ENCODE measurements at places on chromosomes 12 and 14.

- no peak for DNase-seq
Measured at GRCh38 chr14:73452341-73453186, 5.8 kb downstream of the NUMB start.

DNA sequence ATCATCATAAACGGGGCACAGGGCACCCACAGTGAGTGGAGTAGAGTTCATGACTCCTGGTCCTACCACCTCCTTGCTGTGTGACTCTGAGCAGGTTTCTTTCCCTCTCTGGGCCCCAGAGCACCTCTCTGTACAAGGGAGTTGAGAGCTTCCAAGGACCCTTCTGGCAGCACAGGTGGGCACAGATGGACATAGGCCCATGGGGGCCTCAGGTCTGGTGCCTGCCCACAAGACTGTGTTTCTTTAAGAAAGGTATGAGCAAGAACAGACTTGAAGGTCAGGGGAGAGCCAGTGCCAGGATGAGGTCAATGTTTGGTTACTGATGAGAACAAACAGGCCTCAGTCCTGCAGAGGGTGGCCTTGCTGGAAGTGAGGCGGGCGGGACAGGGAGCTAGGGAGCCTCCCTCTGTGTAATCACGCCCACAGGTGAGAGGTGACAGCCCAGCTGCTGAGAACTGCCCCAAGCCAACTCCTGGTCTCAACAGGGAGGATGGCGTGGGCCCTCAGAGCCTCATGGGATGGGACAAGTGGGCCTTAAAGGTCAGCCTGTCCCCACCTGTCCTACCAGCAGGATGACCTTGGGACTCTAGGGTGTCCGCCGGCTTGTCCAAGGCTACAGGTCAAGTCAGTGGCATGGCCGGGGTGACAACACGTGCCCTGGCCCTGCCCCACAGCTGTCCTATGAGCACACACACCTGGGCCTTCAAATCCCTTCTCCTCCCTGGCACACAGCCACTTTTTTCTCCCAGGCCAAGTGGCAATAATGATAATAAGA lies 49.1 kb downstream of the CCDC85C start:
- no peak for DNase-seq

GRCh38 chr12:119936705-119937311 lies 52.2 kb upstream of the BICDL1 start:
- DNase-seq = no peak

- no peak for DNase-seq
Measured at GRCh38 chr14:96227428-96227827, 22.8 kb downstream of the BDKRB2 start.

- DNase-seq = no peak
Measured at GRCh38 chr14:24435998-24436354, 6.2 kb downstream of the KHNYN start.

GRCh38 chr12:92900941-92901340 lies 28.2 kb downstream of the EEA1 start:
- DNase-seq = no peak

DNA sequence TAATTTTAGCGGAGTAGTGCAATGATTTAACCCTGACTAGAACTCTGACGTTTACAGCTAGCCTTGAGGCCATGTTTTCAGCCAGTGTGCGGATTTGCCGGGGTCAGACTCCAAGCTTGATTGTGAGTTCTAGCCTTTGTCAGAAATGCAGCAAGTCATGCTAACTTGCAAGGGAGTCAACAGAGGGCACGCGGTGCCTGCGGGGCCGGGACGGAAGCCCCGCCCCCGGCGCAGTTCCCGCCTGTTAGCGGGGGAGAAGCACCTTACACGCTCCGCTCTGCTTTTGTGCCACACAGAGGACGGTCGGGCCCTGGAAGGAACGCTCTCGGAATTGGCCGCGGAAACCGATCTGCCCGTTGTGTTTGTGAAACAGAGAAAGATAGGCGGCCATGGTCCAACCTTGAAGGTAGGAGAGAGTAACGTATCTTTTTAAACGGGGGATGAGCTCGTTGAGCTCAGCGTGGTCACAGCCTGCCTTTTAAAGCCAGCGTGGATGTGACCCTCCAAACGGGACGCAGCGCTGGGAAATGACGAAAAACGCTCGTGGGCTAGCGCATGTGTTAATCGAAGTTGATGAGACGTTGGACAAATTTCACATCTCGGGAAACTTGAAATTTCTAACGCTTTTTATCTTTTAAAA lies 14.8 kb upstream of the EID3 start:
- peak; percentile 82 for DNase-seq

DNA sequence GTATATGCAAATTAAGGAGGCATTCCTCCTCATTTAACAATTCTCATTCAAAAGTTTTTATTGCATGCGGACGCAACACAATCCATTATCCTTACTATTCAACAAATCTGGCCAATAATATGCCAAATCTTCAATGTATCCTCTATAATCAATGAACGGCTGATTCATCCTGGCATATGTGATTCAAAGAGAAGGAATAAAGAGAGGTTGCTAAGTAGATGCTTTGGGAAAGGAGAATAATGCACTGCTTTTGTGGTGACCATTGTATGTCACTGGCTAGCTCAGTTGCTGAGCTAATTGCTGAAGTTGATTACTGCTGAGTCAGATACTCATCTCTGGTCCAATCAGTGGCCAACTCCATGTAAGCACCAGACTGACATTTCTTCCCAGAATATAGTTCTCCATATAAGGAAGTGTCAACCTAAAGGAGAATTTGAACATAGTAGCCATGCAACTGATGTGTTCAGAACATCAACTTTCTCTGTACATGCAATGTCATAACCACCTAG lies 148.0 kb downstream of the PDZRN4 start:
- no peak for DNase-seq

DNA sequence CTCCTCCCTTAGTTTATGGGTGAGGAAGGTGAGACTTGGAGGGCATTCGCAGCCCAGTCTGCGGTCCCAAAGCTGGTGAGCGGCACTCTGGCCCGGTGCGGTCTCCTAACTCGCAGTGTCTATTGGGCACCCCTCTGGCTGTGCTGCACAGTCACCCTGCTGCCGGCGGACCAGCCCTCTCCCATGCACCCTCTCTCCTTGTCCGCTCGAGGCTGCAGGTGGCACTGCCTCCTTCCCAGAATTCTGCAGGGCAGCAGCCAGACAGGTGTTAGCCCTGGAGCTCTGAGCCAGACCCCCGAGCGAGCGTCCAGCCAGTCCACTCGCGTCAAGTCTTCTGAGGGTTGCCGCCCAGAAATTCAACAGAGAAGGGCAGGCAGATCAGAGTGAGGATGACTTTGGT lies 56.8 kb upstream of the DYNC1H1 start:
- no peak for DNase-seq

- no peak for DNase-seq
Measured at GRCh38 chr12:98351089-98351488, 164.3 kb upstream of the TMPO start.

GRCh38 chr12:51962737-51963136 lies 11.2 kb downstream of the ACVR1B start:
- DNase-seq = no peak

GRCh38 chr14:29163109-29163508 lies 396.5 kb downstream of the FOXG1 start:
- no peak for DNase-seq

DNA sequence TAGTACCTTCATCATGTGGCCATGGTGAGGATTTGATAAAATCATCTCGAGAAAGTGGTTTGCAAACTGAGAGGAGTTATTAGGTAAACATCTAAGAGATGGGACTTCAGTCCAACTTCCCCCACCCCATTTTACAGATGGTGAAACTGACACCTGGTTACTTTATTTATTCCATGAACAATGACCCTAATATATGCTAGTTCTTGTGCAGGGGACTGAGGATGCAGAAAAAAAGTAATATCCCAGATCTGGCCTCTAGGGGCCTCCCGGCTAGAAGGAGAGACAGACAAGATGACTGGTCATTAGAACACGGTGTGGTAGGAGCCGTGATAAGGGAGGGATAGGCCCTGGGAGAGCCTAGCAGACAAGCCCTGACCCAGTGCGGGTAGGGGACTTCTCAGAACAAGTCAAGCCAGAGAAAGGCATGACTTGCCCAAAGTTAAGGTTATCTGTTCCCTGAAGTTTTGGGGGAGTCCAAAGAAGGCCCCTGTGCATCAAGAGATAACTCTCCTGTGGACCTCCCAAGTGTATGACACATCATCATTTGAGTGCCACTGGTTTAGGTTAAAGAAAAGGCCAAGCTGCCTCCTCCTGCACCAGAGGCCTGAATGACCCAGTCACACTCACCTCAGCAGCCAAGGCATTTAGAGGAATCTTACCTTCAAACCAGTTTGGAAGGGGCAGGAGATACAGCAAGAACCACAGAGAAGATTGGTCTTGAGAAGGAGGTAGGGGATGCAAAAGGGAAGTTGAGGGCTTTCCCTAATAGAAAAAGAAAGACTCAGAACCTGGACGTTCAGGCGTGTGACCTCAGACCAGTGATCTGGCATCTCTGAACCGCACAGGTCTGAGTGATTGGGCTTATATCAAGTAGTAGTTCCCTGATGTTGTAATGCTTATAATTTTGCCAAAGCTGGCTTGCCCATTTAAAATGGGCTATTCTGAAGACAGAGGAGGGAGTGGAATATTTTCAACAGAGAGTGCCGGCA lies 1.6 kb downstream of the CMKLR1 start:
- no peak for DNase-seq

DNA sequence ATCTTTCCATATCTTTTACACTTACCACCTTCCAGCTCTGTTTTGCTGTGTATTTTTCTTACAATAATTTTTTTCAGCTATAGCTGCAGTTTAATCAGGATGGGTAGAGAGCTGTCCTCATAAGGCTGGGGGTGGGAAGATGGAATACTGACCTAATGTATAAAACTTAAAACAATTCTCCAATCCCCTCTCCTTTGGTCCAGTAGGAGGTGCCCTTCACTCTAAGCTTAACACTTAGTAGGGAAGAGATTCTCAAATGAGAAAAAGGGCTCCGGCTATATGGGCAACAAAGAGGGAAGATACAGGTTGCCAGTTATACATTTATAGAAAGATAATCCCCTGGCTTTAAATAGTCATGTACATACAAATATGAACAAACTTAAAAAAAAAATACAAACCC lies 2.8 kb downstream of the ORMDL2 start:
- DNase-seq = no peak

GRCh38 chr12:76265424-76266180 lies 82.6 kb downstream of the BBS10 start:
- no peak for DNase-seq

DNA sequence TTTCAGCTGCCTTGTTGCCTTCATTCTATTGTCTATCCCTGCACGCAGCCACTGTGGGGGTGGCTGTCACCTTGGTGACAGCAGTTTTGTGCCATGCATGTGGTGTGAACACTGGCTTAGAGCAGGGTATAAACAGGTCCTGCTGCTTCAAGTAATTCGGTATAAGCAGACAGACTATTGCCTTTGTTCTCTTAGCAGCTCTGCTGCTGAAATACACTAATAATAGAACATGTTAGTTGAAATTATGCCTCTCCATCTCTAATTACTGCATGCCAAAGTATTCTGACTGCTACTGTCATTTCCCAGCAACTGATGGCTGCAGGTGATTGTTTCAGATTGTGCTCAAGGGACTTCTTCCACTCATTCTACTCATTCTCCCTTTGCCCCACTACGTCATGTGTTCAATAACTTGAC lies 34.6 kb downstream of the PTPRO start:
- peak; percentile 80 for DNase-seq

- DNase-seq = no peak
Measured at GRCh38 chr14:24334431-24335291, at the start of gene ADCY4. ADCY4 (minus strand) TSS chr14:24335071; CDS start chr14:24334652, 419 bp downstream.

DNA sequence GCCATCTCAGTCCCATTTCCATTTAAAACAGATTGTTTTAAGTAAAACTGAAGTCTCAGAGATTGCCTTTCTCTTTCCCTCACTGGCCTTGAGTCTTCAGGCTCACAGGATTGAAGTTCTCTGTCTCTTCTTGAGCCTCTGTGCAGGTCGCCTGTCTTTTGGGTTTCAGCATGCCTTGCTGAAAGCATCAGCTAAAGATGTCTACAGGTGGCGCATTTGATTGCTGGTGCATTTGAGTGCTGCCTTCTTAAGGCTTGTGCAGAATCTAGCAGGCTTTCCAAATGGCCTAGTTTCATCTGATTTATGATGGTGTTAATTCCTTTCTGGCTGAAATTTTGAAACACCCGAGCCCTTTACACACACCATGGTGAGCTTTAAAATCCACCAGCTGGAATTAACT lies 1062.2 kb upstream of the FBXO33 start:
- no peak for DNase-seq

- DNase-seq = no peak
Measured at GRCh38 chr14:33745163-33745562, 205.7 kb downstream of the EGLN3 start.

- no peak for DNase-seq
Measured at GRCh38 chr12:82479511-82479910, 121.2 kb downstream of the METTL25 start.

DNA sequence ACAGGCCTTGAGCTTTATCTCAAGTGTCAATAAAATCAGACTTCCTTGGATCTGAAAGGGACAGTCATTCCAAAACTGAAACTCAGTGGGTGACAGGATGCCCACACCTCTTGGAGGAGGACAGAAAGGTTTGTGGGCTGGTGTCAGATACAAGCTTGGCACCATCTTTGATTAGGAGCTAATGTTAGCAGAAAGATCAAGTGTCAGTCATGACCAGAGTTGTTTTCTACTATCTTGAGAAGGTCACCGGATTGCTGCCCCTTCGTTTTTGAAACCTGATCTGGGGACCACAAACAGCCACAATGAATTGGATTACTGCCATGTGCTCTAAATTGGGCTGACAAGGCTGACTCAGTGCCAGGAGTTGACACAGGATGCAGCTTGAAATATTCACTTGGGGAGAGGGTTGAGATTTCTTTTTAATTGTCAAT lies 88.3 kb downstream of the OTOGL start:
- peak; percentile 58 for DNase-seq

GRCh38 chr14:39393289-39393688 lies 38.9 kb downstream of the FBXO33 start:
- no peak for DNase-seq

GRCh38 chr12:68953536-68953935 lies 20.6 kb upstream of the CPM start:
- no peak for DNase-seq

DNA sequence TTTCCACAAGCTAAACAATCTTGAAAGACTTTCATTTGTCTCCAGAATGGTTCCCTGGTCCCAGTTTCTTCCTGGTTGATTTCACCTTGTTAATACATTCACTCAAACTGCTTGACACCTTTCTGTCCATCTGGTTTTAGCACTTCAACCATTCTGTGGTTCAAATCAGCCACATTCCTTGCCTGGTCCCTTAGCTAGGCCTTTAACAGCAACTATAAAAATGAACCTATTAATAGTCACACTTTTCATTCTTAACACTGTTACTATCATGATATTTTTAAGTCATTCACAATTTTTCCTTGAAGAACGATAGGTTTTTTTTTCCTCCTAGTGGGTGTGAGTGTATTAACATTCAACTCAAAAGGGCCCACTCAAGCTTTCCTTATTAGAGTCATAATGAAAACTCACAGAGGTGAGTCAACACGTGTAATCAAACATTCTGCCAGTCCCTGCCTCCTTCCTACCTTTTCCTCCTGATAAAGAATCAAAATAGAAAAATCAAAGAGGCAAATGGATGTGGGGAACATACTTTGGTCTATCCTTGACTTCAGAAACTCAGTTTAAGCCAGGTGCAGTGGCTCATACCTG lies 34.4 kb upstream of the CCNT1 start:
- DNase-seq = no peak

All from NCI-H1092 treated with DMSO at 0.1 percent for 48 hours (cell line).